ENCODE measurements at places on chromosomes 4 and X. TPM values are rescaled to one million over a fixed set of nuclear protein-coding genes. Genes with fewer than 3 reads are reported as not detected.

Gene TAF7L
- total RNA-seq: not detected

Gene XK
- total RNA-seq: 1.6 TPM

Gene RPA4
- total RNA-seq: not detected

Gene TLL1
- total RNA-seq: 6.8 TPM

Gene FAM9C
- total RNA-seq: not detected

Gene MUC7
- total RNA-seq: not detected

- no peak for DNase-seq
These were observed 819.5 kb downstream of the TECRL start for GRCh38 chr4:63589796-63590195.

DNA sequence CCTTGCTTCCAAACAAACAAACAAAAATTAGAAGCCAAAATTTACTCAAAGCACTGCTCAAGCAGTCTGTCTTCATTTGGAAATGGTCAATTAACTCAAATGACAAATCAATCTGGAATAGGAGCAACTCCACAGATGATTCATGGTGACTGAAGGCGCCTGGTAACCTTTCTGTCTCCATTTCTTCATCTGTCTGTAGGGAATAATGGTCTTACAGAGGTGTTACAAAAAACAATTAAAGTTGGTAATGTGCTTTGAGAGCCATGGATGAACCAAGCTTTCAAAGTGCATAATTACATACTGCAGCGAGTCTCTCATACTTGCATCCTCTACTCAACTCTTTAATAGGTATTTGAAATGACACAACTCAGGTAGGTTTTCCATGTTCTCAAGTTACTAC, 38.3 kb upstream of the STAG2 start:
- peak; percentile 40 for DNase-seq

DNA sequence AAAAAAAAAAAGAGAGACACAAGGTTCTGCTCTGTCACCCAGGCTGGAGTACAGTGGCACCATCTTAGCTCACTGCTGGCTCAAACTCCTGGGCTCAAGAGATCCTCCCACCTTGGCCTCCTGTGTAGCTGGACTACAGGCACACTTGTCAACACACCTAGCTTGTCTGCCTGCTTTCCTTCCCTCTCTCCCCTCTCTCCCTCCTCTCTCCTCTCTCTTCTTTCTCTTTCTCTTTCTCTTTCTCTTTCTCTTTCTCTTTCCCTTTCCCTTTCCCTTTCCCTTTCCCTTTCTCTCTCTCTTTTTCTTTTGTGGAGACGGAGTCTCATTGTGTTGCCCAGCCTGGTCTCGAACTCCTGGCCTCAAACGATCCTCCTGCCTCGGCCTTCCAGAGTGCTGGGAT, 132.1 kb downstream of the DIPK2B start:
- DNase-seq: peak; percentile 49
